ENCODE measurements at places on chromosomes 12 and 14.

DNA sequence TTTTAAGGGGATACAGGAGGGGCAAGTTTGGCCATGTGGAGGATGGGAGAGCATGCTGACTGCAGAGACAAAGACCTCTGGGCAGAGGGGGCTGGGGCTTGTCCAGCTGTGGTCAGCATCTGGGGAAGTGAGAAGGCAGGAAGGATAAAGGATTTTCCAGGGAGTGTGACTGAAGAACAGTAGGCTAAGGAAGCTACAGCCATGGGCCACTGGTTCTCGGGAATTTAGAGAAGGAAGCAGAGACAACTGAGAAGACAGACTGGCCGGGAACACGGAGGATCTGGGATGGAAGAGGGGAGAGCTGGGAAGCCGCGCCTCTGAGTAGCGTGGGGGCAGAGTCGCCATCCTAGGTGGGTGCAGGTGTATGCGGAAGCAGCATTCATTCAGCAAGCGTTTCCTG lies 7.0 kb upstream of the PGAM5 start:
- DNase-seq = no peak

DNA sequence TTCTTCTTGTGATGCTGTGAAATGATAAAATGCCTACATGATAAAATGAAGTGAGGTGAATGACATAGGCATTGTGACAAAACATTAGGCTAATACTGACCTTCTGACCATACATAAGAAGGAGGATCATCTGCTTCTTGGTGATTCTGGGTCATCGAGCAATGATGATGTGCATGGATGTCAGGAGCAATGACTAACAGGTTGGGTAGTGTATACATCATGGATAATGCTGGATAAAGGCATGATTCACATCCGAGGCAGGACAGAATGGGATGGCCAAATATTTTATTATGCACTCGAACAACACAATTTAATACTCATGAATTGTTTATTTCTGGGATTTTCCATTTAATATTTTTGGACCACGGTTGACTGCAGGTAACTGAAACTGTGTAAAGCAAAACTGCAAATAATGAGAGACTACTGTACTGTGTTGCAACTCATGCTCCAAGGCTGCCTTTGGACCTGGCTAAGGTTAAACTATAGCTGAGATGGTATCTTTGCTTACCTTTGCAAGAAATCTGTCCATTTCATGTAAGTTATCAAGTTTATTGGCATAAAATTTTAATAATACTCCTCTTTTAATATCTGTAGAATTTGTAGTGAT lies 7.6 kb upstream of the SLC25A21 start:
- DNase-seq = no peak

- DNase-seq = no peak
Observed at GRCh38 chr12:54340846-54341245, 15.9 kb downstream of the COPZ1 start.

GRCh38 chr12:123889848-123890535 lies 82.6 kb downstream of the CCDC92 start:
- DNase-seq = no peak

- DNase-seq = no peak
Observed at GRCh38 chr12:7646178-7646475, 19.6 kb downstream of the APOBEC1 start.

GRCh38 chr12:13117029-13117428 lies 13.6 kb upstream of the GSG1 start:
- DNase-seq = no peak

DNA sequence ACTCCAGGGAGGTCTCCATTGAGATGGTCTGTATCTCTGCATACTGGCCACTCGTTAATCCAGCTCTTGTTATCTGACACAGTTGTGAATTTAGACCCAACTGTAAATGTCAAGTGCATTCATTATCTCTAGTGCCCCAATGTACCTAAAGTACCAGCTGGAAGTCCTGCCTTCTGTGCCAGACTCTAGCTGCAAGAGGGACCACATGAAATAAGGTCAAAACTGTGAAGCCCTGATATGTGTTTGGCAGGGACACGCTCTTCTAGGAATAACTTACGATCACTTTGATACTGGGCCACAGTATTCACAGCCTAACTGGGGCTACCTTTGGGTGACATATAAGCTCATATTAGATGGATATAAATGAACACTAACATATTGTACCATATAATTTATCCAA lies 268.5 kb downstream of the LRIG3 start:
- no peak for DNase-seq

GRCh38 chr14:67357186-67357968 lies 2.2 kb downstream of the ATP6V1D start:
- no peak for DNase-seq

DNA sequence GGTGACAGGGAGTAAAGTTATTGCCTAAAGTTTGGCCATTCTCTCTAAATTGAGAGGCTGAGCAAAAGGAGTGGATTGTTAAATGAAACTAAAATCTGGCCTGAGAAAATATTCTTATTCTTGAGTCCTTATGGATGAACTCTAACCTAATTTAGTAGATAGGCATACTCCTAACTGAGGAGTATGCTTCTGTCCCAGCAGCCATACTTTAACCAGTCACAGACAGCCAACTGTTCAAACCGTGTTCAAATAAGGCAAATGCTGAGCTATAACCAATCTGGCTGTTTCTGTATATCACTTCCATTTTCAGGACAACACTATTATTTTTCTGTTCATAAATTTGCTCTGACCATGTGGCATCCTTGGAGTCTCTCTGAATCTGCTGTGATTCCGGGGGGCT lies 75.9 kb upstream of the RERGL start:
- DNase-seq = no peak

DNA sequence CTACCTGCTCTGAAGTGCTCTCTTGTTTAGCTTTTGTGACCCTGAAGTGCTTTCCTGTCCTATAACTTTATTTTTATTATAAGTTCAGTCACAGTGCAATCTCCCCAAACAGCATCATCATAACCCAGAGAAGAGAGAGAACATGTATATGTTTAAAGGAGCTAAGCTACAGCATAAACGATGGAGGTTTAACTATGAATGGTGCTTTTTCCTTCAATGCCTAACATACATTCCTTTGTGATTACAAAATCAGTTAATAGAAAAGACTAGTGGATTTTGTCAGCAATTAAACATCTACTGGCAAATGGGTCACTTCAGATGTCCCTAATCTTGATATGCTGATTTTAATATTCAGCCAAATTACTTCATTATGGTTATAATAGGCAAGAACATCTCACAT lies 46.4 kb downstream of the ZFYVE21 start:
- DNase-seq = no peak

DNA sequence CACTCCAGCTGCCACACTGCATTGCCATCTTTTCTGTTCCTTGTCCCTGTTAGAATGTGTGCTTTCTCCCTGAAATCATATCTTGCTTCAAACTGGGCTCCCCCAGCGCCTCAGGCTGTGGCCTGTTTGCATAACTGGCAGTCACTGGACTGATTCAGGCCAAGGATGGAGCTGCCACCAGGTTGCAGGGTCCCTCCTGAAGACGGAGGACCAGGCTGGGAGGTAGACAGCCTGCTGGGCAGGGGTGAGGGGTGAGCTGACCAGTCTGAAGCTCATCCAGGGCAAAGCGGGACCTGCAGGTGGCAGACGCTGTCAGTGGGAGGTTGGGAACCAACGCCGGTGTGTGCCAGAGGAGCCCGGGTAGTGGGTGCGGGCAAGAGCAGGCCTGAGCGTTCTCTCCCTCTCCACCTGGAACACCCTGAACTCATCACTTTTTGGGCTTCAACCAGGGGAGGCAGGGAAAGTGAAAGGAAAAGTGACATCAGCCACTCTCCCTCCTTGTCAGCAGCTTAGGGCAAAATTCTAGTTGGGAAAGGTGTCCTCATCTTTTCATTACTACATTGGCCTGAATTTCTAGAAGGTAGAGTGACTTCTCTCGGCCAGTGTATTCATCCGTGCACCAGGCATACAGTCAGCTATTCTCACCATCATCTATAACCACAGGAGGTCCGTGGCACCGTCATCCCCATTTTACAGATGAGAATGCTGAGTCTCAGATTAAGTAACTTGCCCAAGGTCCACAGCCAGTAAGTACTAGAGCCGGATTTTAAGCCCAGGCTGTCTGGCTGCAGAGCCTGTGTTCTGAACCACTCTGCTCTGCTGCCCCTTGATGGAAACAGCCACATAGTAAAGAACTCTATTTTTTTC lies 219.1 kb downstream of the SLC41A2 start:
- DNase-seq = no peak

DNA sequence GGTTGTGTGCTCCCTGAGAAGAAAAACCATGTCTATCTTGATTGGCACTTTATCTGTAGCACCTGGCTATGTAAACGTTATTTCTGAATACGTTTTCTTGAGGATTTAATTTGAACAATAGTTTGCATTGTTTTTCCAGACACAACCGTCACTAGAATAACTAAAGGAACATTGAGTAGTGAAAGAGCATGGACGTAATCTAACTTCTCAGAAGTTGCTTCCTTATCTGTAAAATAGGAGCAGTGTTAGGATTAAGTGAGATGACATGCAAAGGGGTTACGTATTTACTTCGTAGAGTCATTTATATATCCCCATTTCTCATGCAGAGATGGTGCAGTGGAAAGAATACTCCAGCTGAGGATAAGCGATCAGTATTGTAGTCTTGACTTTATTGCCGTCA lies 8.1 kb downstream of the AEBP2 start:
- no peak for DNase-seq

DNA sequence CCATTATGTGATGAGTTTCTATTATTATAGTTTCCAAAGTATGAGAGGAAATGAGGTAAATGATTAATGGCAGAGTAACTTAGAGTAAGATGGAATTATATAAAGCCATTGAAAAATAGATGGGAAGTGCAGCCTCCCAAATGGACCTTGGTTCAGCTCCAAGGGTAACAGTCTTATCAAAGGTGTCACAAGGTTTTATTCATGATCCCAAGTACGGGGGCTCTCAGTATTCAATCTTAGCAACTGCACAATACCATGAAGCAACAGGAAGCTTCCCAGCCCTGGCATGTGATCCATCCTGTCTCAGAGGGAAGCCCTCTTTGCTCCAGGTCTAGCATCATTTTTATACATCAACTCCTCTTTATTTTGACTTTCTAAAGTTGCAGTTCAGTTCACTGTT lies 948.2 kb downstream of the GALC start:
- DNase-seq = no peak

- DNase-seq = no peak
Observed at GRCh38 chr12:56042843-56043242, 1.1 kb downstream of the RPS26 start.

DNA sequence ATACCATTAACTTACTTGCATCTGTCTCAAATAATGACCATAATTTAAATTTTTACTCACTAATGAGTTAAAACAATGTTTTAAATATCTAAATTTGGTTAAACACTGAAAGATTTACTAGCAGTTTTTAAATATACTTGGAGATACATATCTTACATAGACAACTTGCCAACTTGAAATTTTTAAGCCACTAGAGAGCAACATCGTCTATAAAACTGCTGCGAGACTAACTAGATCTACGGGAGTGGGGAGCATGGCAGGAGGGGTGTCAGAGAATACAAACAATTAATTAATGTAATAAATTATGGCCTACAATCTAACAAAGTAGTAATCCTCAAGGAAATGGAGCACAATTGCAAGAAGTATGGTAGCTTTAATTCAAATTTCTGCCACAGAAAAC lies 120.4 kb downstream of the LRRIQ1 start:
- DNase-seq = no peak

GRCh38 chr14:57464008-57464730 lies 29.5 kb downstream of the CCDC198 start:
- DNase-seq = no peak

DNA sequence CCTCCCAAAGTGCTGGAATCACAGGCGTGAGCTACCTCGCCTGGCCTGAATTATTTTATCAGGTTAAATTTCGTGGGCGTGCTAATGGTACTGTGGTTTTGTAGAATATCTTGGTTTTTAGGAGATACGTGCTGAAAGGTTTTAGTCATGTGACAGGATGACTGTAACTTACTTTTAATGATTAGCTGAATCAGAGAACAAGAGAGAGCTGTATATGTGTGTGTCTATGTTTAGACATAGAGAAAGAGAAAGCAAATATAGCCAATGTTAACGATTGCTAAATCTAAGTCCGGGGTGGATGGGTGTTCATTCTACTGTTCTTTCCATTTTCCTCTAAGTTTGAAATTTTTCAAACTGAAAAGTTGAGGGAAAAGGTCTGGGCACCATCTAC lies 9.2 kb upstream of the PNMA1 start:
- no peak for DNase-seq

DNA sequence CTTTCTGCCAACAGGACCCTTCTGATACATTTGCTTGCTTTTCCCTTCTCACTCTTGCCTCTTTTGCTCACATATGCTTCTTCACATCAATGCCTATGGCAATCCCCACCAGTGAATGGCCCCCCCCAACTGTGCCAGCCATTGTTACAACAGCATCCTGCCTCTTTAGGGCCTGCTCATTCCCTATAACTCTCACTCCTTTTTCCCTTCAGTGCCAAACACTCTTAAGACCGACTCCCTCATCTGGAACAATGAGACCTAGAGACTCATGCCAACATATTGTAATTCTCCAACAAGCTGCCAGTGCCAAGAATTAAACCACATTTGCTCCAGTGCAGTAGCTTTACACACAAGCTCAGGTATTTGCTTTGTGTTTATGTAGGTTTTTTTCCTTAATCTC lies 189.0 kb downstream of the SOX5 start:
- no peak for DNase-seq

GRCh38 chr12:6052940-6053329 lies 71.5 kb downstream of the VWF start:
- no peak for DNase-seq

GRCh38 chr14:79840103-79840502 lies 371.2 kb downstream of the DIO2 start:
- DNase-seq = no peak

GRCh38 chr12:124938587-124938986 lies 24.1 kb upstream of the UBC start:
- DNase-seq = no peak

DNA sequence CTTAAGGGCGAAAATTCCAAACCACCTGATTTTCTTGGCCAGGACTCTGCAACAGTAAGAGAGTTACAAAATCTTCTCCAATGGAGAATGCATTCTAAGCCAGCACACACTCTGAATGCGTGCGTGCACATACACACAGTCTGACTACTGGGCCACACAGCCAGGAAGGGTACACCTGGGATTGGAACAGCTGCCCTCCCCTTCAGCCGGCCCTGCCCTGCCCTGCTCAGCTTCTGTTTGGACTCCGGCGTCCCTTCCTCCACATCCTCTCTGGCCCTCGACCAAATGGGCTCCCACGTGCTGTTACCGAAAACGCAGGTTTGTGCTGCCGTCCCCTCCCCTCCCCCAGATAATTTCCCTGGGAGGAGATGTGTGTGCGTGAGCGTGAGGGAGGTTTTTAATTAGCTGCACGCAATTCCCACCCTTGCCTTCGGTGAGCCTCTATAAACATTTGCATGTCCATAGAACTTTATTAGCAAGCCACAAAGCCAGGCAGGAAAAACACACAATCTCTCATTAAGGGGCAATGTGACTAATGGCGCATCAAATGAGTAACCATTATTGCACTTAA lies 43.0 kb downstream of the CCNK start:
- no peak for DNase-seq

GRCh38 chr14:92783813-92784431 lies 10.2 kb upstream of the GOLGA5 start:
- no peak for DNase-seq

GRCh38 chr14:32329146-32329545 lies at the start of gene AKAP6:
Gene AKAP6, plus strand, starts transcription at chr14:32329298. Its CDS starts 104,196 bp downstream, at chr14:32433494.
- DNase-seq = no peak

Measured in activated CD4-positive, alpha-beta T cell treated with anti-CD3 and anti-CD28 coated beads, Interleukin-2, amount 50 U/mL, for 24 hours (primary cell).